ENCODE measurements at places on chromosomes 11 and 22.

- no peak for DNase-seq
Measured at GRCh38 chr11:46339816-46340215, 7.4 kb upstream of the DGKZ start.

DNA sequence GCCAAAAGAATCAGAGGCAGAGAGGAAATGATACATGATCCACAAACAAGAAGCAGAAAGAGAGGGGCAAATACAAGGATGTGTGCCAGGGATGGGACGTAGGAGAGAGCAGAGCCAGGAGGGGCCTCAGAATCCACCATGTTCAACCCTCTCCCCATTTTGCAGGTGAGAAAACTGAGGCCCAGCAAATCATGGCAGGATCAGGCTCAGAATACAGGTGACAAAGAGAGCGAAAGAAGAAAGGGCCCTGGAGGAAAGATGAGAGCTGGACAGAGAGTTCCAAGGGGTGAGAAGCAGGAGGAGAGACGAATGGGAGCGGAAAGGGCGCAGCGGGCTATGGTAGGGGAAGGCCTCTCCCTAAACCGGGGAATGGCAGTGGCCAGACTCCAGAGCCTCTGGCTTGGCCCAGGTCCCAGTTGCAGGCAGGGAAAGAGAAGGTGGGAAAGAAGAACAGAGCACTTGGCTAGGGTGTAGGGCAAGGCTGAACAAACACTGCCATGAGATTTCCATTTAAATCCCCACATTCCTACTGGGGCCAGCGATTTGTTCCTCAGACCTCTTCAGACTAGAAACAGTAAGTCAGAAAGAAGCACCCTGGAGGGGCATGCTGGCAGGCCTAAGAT lies 44.4 kb upstream of the TSKU start:
- no peak for DNase-seq

GRCh38 chr11:78533399-78533798 lies 41.3 kb downstream of the NARS2 start:
- DNase-seq = no peak

DNA sequence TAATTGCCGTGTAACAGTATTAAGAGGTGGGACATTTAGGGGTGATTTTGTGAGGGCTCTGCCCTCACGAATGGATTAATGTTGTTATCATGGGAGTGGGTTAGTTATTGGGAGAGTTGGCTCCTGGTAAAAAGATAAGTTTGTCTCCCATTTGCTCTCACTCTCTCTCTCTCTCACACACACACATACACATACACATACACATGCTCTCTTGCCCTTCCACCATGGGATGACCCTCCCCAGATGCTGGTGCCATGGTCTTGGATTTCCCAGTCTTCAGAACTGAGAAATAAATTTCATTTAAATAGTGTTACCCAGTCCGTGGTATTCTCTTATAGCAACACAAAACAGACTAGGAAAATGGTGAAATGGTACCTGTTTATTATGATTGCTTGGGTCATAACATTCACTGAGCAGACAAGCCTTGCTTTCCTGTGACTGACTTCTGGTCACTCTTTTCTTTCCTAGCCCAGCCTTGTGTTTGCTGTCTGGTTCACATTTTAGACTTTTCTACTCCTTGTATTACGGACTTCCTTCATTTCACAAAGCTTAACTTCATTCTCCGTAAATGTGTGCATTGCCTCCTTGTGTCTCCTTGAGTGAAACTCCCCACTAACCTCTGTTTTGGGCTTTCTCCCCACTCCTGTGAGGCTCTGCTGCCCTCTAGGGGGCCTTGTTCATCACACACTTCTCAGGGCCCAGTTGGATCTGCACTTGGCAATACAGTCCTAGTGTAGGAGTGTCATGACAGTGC lies 206.5 kb upstream of the CTSC start:
- peak; percentile 84 for DNase-seq

GRCh38 chr11:72958791-72959190 lies 144.6 kb downstream of the ATG16L2 start:
- DNase-seq = no peak

DNA sequence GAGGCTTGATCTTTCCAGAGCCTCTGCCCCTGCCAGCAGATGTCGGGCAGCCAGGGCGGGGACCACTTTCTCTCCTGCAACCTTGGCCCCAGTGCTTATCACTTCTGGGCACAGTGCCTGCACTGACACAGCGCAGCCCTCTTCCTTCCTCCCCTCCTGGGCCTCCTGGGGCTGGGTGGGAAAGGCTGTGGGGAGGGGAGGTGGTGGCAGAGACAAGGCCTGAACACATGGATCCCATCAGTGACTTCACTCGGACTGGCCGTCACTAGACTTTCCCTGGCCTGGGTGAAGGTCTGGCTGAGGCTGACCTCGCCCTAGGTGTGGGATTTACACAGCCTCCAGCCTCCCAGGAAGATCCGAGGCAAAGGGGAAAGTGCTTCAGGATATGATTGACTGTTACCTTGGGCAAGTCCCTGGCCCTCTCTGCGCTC lies 68.1 kb downstream of the LRRC32 start:
- peak; percentile 88 for DNase-seq

GRCh38 chr11:10911907-10912306 lies 54.1 kb upstream of the ZBED5 start:
- DNase-seq = no peak

- no peak for DNase-seq
Measured at GRCh38 chr11:123494195-123495050, 64.4 kb downstream of the GRAMD1B start.

- no peak for DNase-seq
Measured at GRCh38 chr11:105106140-105106539, 33.4 kb downstream of the CARD18 start.

DNA sequence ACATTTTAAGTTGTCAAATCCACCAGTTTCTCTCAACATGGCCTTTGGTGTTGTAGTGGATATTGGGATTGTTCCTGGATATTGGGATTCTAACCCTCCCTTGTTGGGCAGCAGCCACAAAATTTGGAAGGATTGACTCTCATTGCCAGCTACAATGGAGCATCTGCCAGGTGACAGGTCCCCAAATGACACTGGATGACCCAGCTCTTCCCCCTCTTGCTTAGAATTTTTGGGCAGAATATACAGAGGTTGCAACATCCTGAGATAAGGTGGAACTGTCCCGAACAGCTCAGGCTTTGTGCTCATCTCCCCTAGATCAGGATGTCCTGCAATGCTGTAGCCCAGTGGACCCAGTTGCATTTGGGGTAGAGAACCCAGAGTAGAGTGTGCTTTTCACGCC lies 5.3 kb upstream of the TBC1D22A start:
- DNase-seq = no peak

- no peak for DNase-seq
Measured at GRCh38 chr11:127803755-127804154, 783.6 kb downstream of the ETS1 start.

DNA sequence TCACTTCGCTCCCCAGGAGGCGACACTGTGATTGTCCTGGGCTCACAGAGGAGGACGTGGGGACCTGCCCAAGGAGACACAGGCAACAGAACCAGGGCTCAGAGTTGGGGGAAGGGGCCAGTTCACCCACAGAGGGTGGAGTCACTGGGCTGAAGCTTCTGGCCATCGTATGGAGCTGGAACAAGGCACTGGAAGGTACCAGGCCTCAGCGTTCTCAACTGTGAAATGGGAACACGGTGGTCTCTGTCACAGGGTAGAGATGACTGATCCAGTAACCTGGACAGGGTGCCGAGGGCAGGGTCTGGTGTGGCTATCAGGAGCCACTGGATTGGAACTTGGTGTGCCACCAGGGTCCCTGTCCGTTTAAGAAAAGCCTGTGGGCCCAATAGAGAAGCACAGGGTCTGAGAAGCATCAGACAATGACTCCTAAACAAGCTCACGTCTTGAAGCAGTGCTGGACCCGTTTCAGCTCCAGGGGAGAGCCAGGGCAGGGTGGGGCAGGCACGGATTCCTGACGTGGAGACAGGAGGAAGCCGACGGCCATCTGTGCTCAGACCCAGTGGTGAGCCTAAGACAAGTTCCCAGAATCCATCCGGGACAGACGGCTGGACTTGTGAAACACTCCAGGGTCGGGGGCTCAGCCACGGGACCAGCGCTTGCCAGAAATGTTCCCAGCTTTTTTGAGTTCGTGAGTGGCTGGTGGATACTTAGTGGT lies 25.0 kb upstream of the KCNQ1OT1 start:
- DNase-seq = no peak

GRCh38 chr22:17637490-17638181 lies 921 bp upstream of the BCL2L13 start:
- DNase-seq = no peak

DNA sequence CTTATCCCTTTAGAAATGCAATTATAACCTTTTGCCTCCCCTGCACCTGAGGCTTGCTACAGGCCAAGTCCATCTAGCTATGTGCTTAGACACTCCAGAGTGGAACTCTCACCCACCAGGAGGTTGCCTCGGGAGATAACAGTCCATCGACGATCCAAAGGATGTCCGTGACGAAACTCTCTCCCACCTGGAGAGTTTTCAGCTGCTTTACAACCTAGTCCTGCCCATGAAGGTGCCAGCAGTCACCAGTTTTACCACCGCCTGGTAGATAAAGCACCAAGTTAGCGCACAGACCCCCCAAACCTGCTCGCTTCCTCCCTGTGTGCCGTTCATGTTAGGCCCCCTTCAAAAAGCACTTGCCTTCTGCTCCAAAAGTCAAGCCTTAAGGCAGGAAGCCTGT lies 53.1 kb upstream of the SHISAL1 start:
- no peak for DNase-seq

DNA sequence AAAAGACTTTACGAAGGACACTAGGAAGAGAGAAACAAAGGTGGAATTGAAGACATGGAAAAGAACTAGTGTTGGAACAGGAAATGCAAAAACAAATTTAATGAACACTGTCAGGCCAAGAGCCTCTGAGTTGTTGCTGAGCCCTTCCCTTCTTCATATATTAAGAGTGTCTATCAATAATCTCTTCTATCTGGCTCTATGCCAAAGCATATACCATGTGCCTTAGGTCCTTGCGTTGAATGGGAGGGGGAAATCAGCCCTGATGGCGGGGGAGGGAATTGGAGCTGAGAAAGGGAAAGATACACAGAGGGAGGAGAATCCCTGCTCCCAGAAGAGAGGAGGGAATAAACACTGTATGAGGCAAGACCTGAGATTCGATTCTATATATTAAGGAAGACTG lies 5.5 kb upstream of the OR52B6 start:
- no peak for DNase-seq

Data from hematopoietic multipotent progenitor cell treated with erythropoietin and hydrocortisone succinate and interleukin-3 and kit ligand, for 8 days (in vitro differentiated cells).